Stimulated activated CD4-positive, alpha-beta T cell treated with anti-CD3 and anti-CD28 coated beads, Interleukin-15, amount 100 ng/mL, for 24 hours (primary cell): ENCODE measurements at places on chromosomes 11 and 22.

DNA sequence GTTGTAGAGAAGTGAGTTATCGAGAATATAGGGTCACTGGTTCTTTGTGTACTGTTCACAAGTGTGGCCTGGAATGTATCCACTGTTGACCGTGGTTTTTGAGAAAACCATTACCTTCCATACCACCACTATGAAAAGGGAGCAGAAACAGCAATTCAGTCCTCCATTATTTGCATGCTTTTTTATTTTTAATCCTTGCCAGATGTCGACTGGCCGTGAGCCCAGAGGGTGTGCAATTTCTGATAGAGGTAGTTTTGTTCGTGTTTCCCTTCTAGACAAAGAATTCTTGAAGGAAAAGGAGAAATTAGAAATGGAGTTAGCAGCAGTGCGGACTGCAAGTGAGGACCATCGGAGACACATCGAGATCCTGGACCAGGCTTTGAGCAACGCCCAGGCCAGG, 81.7 kb downstream of the AMOTL1 start:
- DNase-seq, result no peak

GRCh38 chr11:111429066-111429506, 50.0 kb upstream of the POU2AF1 start:
- peak; percentile 79 for DNase-seq

DNA sequence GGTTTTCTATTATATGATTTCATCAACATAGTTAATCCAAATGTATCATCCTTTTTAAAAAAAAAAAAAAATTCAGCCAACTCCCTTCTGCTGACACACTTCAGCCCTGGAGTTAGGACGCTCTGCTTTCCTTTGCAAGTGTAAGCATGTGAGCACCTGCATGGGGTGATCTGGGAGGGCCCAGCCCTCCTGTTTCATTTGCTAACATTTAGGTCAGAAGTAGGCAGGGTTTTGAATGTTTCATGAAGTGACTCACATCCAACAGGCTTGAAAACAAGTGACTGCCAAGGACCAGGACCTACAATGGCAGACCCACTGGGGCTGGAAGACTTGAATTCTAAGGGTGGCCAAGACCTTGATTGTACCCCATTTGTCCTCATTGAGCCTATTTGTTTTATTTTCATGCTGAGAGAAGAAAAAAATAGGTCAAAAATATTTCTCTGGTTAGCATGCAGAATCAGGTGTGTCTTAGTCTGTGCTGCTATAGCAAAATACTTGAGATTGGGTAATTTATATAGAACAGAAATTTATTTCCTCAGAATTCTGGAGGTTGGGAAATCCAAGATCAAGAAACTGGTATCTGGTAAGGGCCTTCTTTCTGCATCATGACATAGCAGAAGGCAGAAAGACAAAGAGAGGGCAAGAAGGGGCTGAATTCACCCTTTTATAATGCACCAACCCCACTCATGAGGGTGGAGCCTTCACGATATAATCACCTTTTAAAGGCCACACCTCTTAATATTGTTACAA, 137.6 kb downstream of the CD44 start:
- DNase-seq, result peak; percentile 27

GRCh38 chr11:70267405-70267950, 3.0 kb upstream of the PPFIA1 start:
- no peak for DNase-seq

GRCh38 chr22:21818487-21819182, 48.8 kb downstream of the MAPK1 start:
- no peak for DNase-seq

- DNase-seq, result no peak
These were observed 89.0 kb upstream of the GRK3 start for GRCh38 chr22:25475257-25476022.

DNA sequence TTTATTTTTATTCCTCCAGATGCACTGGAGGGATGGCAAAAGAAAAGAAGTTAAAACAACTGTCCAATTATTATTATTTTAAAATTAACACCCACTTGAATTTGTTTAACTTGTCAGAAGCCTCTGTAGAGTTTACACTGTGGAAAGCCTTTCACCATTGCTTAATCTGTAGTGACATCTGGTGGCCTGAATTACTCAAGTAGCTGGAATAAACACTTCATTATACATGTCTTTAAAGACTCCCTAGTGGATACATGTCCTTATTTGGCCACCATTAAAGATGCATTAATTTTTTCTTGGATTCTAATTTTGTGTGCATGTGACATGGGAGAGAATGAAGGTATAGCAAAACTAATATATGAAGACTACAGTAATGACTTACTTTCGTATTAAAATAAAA, 1496.5 kb downstream of the FAM181B start:
- no peak for DNase-seq

- DNase-seq, result no peak
These were observed 55.4 kb upstream of the BID start for GRCh38 chr22:17829695-17830042.

- DNase-seq, result no peak
These were observed 96.9 kb downstream of the SLC1A2 start for GRCh38 chr11:35322318-35322979.

DNA sequence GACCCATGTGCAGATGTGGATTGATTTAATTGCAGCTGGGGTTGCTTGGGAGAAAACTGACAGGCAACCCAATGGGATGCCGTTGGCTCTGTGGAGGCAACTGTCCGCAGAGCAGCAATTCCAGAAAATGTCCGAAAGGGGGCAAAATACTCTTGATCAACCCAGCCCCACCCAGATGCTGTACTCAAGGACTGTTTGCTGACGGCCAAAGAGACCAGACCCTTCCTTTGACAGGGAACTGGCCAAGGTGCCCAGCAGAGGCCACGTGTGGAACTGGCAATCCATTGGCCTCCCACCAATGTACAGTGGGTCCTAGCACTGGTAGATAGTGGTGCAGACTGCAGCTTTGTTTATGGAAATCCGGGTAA, 29.7 kb upstream of the KCNA4 start:
- DNase-seq, result no peak

DNA sequence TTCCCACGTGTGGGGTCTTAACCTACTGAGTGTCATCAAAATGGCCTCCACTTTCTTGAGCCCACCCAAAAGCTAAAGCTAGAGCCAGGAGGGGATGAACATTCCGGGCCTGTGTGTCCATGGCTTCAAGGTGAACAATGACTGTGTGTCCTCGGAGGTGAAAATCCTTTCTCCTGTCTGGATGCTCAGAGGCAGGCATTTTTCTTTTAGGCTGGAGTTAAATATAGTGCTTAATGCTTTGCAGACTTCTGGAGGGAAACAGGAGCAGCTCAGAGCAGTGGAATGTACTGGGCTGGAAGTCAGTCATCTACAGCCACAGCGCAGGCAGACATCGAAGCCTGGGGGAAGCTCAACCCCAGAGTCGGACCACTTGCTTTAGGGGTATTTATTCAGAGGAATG, 68.6 kb upstream of the TMEM45B start:
- no peak for DNase-seq

- no peak for DNase-seq
These were observed 6.9 kb upstream of the CHORDC1 start for GRCh38 chr11:90229791-90230190.

DNA sequence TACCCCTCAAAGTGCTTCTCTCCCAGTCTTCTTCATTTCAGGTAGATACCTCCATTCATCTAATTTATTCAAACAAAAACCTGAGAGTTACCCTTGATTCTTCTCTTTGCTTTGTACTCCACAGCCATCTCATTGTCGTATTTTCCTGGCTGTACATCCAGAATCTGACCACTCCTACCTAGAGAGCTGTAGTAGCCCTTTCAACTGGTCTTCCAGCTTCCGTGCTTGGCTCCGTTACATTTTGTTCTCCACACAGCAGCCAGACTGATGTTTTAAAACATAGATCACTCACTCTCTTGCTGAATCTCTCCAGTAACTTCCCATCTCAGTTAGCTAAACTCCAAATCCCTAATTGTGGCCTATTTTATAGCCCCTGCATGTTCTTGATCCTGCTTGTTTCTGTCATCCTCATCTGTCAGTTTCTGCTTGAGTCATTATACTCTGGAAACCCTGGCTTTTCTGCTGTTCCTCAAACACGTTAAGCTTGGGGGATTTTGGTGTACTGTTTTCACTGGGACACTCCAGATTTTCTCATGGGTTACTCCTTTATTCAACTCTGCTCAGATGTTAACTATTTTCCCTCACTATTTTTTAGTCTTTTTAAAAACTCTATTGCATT, 7.4 kb downstream of the SPCS2 start:
- DNase-seq, result no peak
